RKO (cell line): ENCODE measurements at places on chromosomes 2 and 18.

DNA sequence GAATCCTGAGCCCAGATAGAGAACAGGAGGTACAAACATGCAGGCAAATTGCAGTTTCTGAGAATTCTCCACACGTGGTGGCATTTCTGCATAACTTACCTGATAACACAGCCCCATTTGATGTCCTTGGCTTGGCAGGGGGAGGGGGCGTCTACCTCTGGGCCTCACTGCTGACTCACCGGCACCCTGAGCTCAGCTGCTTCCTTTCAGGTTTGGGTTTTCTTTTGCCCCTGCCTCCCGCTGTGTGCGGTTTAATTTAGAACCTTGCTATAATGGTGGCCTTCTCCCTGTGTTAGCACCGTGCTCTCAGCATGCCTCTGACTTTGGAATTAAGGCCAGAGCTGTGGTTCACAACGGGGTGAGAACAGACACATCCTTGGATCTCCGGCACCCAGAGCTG is 4.4 kb downstream of the CTIF start:
- no peak for DNase-seq

GRCh38 chr2:234343372-234343771 is 153.5 kb downstream of the ARL4C start:
- no peak for DNase-seq

- DNase-seq, result no peak
These were observed 146.3 kb downstream of the ATL2 start for GRCh38 chr2:38230756-38231155.

DNA sequence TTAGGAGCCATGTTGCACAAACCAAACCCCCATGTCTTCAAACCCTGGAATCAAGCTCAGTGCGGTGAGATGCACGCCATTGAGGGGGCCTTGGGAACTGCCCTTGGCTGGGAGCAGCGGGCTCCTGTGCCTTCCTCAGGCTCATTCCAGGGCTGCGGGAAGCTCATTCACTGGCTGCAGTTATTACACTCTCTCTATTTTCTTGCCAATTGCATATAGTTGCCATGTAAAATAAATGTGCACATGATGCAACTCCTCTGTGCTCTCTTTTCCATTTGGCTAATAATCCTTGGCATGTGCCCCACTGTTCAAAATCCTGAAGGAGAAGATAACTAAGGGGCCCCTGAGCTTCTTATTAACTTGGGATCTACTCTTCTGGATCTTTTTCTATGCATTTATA is 74.7 kb downstream of the KCTD1 start:
- DNase-seq, result no peak

- DNase-seq, result peak; percentile 21
These were observed 38.0 kb downstream of the LINC00305 start for GRCh38 chr18:64110692-64111480.

- DNase-seq, result no peak
These were observed 15.2 kb downstream of the DGKD start for GRCh38 chr2:233369462-233369861.

DNA sequence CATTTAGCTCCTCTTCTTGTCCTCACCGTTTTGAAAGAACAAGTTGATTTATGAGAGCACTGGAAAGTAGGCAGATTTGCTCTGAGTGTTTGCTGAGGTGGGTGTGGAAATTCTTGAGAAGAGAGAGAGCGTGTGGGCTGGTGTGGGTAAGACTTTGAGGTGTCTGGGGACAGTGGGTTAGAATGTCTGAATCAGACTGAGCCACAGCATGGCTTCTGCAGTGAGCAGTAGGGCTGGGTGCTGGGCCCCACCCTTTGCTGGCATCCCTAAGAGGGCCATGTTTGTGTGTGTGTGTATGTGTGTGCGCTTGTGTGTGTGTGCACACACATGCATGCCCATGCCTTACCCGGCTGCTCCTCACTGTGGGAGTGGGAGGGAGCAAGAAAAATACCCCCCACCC is 63.7 kb downstream of the COPS8 start:
- no peak for DNase-seq
